NCI-H510A (cell line): ENCODE measurements at places on chromosomes 13 and 19.

DNA sequence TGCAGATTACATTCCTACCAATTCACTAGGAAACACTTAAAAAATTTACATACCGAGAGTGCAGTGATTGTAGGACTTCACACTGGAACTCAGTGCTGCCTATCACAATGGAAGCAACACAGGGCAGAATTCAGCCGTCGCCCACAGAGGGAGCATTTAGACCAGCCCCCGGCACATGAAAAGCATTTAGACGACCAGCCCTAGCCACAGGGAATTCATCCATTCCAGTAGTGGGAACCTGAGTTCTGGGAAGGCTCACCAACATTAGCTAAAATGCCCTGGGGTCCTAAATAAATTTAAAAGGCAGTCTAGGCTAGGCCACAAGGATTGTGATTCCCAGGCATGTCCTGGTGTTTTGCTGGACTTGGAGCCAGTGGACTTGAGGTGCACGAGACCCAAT, 155.2 kb downstream of the LIG4 start:
- no peak for DNase-seq

GRCh38 chr13:45700971-45701900, 884 bp upstream of the CBY2 start:
- no peak for DNase-seq

DNA sequence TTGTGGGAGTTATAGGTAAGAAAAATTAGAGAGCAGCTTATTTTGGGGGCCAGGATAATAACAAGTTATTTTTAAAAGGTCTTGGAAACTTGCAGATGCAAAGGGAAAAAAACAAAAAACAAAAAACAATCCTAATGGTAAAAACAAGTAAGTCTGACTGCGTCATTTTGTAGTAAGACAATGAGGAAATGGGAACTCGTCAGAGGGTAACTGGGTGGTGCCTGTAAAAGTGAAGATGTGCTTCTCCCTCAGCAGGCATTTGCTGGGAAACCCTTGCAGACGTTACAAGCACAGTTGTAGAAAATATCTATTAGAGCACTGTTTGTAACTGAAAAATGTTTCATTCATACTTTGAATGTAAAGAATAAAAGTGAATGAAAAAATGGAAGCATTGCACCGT, 2.2 kb upstream of the TNFSF13B start:
- DNase-seq: no peak

DNA sequence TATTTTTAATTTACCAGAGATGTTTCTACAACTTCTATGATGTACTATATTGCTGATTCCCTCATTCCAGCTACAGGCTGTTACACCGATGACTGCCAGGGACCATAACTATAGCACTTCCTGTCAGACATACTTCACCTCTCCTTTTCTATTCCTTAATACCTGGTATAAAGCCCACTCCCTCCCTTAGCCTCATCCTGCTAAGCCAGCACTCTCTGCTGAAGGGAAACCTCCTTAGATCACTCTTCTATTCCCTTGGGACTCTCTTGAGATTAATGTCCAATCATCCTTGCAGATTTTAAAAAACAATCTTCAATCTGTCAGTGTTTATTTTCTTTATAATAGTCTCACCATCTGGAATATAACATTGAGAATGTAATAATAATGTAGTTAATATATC, 127.9 kb downstream of the DIAPH3 start:
- no peak for DNase-seq

- DNase-seq: no peak
Measured at GRCh38 chr13:36082396-36082795, 48.8 kb downstream of the DCLK1 start.

- no peak for DNase-seq
Measured at GRCh38 chr13:49625392-49626079, 2.8 kb upstream of the ARL11 start.

DNA sequence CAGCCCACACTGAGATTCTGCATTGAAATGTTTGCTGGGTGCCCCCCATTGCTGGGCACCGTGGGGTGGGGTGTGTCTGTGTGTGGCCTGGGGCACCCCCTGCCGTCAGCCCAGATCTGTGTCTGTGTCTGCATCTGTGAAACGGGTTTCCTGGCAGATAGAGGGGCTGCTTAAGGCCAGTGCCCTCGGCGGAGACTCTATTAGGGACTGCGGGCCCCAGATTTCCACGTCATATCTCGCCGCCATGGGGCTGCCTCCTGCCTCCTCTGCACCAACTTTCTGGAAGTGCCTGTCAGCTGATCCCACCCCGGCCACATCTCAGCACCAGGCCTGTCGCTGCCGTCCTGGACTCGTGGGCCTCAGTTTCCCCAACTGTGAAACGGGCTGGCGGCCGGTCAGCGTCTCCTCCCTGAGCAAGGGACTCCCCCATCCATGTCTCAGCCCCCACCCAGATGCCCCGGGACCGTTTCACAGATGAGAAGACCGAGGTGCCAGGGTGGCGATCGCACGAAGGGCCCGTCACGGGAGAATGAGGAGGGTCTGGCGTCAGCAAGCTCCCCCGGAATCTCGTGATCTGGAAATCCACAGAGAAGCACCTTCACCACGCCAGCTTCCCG, 21.4 kb downstream of the ARID3A start:
- no peak for DNase-seq
